ENCODE measurements at places on chromosomes 5 and 9. TPM values are rescaled to one million over a fixed set of nuclear protein-coding genes. Genes with fewer than 3 reads are reported as not detected.

DNA sequence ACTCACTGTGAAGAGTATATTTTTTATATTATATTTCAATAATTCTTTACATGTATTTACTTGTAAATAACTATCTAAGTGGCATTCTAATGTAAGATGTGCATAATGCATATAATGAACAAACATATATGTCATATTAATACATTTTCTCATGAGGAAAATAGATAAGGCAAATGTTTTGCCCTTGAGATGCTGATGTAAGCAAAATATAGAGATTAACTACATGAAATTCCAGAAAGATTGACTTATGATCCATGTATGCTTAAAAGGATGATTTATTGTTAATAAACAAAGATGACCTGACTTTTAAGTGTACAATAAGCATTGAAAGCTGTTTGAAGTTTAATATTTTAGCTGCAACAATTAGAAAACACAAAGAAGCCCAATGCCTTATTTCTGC, 559.9 kb downstream of the PTPRD start:
- DNase-seq, result no peak

DNA sequence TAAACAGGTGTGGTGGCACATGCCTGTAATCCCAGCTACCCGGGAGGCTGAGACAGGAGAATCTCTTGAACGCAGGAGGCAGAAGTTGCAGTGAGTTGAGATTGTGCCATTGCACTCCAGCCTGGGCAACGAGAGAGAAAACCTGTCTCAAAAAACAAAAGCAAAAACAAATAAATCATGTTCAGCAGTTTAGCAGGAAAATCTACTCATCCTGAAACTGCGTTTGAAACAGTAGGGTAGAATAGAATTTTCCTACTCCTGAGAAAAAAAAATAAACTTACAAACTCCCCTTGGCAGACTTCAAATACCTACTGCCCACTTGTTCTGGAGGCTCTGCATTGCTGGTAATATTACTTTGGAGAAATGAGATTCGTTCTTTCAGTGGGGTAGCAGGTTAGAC, 367.7 kb downstream of the GADD45G start:
- DNase-seq, result no peak

GRCh38 chr9:91412941-91413340, 10.7 kb downstream of the NFIL3 start:
- no peak for DNase-seq

PFN3 gene
- not detected for total RNA-seq

- no peak for DNase-seq
Measured at GRCh38 chr9:91407580-91408318, 15.9 kb downstream of the NFIL3 start.

DNA sequence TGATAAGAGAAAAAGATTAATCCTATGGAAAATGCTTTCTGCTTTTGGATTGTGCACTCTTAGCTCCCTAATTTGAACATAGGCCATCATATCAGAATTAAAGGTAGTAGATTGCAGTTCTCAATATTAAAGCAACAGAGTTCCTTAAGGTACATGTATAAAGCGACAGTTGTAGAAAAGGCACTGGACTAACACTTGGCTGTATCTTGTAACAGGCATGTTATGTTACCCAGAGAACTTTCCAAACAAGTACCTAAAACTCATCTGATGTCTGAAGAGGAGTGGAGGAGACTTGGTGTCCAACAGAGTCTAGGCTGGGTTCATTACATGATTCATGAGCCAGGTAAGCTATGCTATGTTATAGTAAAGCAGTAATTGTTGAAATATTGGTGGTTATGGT, 3.3 kb upstream of the SECISBP2 start:
- DNase-seq, result no peak

Measured in dermis microvascular lymphatic vessel endothelial cell (primary cell).